ENCODE measurements at places on chromosomes 5 and 9. TPM values are rescaled to one million over a fixed set of nuclear protein-coding genes. Genes with fewer than 3 reads are reported as not detected.

The RAB3C gene
- not detected for total RNA-seq

The CTNND2 gene
- total RNA-seq: not detected

The C5orf46 gene
- total RNA-seq: not detected

The PCDHA9 gene
- not detected for total RNA-seq

The PTPRD gene
- total RNA-seq: not detected

Measured in T-helper 1 cell treated with Interleukin-12 subunit alpha and Interleukin-12 subunit beta and Interleukin-4 antibody, amounts not matched to agents 30 ng/mL and 1 ng/mL, for 36 hours (primary cell).